ENCODE measurements at places on chromosomes 4 and X. TPM values are rescaled to one million over a fixed set of nuclear protein-coding genes. Genes with fewer than 3 reads are reported as not detected.

Gene SHROOM3
- total RNA-seq: 11.4 TPM

Gene ZCCHC18
- total RNA-seq: not detected

Gene PLK4
- 6.3 TPM for total RNA-seq

Gene SYNPO2
- total RNA-seq: 0.79 TPM

Gene TEX11
- not detected for total RNA-seq

Gene LDOC1
- total RNA-seq: 14.9 TPM

Gene POU4F2
- total RNA-seq: not detected

Gene ARHGEF9
- total RNA-seq: 16.1 TPM

Gene NLGN4X
- under 0.01 TPM for total RNA-seq

Gene SETD7
- total RNA-seq: 55.7 TPM

Gene ARL13A
- total RNA-seq: not detected

Gene MTMR1
- 27.1 TPM for total RNA-seq

Gene HHIP
- not detected for total RNA-seq

Gene F8A3
- 3.9 TPM for total RNA-seq

Gene UGT2B7
- 0.22 TPM for total RNA-seq

Gene CENPVL1
- not detected for total RNA-seq

Gene LRAT
- total RNA-seq: 0.39 TPM

Gene EGFL6
- total RNA-seq: not detected

Gene TMLHE
- total RNA-seq: 15.2 TPM

Gene BMX
- total RNA-seq: not detected

Gene TMEM128
- total RNA-seq: 20.6 TPM

Gene TGIF2LX
- not detected for total RNA-seq

Gene CDS1
- total RNA-seq: 22.9 TPM

Gene MAMLD1
- 0.11 TPM for total RNA-seq

Gene FGFBP2
- total RNA-seq: not detected

Gene STATH
- total RNA-seq: not detected

Gene SLC6A14
- not detected for total RNA-seq

All from placental epithelial cell (primary cell).